Activated T-cell treated with anti-CD3 and anti-CD28 coated beads, Interleukin-2, amount 50 U/mL, for 4 hours (primary cell): ENCODE measurements at places on chromosomes 3 and 15.

- DNase-seq: no peak
Measured at GRCh38 chr3:195086341-195086740, 184.6 kb downstream of the XXYLT1 start.

DNA sequence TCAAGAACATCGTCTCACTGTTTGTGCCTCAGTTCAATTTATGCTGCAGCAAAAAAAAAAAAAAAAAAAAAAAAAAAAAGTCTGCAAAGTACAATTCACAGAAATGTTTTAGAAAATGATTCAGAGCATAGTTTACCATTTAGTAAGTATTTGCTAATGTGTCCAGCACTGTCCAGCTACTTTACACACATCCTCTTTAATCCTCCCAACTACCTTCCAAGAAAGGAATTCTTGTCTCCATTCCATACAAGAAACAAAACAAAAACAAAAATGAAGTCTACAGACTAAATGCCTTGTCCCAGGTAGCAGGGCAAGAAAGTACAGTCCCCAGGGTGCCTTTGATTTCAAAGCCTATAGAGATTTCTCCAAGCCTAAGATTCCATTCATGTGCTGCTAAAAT, 38.9 kb upstream of the SNTN start:
- DNase-seq: no peak

DNA sequence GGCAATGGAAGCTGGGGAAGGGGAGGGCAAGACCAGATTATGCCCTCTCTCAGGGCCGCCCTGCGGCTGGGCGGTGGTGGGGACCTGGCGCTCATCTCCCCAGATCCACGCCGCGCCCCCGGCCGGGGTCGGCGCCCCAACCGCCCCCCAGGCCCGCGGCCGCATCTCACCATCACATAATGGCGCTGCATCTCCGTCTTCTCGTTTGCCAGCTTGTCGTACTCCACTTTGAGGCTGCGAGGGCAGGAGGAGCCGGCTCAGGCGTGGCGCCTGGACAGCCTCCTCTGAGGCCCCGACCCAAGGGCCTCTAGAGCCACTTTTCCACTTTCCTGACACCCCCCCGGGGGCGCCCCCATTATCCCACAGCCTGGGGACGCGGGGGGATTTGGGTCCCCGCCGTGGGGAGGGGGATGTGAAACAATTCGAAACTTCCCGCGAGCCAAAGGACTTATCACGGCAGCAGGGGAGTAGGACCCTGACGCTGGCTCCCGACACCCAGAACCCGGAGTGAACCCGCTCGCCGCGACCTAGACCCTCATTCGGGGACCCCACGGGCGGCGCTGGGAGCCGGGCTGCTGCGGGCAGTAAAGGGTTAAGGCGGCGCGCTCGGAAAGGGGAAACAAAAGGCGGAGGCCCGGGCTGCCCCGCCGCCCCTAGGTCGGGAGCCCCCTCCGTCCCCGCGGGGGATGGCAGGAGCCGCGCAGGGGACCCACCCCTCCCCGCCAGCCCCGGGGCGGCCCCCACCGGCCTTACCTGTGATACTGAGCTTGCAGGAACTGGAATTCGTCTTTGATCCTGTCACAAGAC, 2.1 kb downstream of the TLE3 start:
- DNase-seq: peak; percentile 42

DNA sequence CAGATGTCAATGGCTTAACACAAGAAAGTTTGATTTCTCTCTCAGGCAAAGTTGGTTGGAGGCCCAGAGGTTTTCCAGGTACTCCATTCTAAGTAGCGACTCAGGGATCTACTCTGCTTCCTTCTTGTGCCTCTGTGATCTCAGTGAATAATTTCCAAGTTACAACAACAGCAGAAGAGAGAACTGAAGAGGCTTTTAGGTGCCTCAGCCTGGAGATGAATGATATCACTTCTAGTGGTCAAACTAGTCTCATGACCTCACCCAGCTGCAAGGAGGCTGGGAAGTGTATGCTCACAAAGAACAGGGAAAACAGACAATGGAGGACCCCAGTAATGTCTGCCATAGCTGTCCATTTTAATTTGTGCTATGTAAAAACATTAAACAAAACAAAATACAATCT, 4.6 kb upstream of the PRICKLE2 start:
- no peak for DNase-seq

DNA sequence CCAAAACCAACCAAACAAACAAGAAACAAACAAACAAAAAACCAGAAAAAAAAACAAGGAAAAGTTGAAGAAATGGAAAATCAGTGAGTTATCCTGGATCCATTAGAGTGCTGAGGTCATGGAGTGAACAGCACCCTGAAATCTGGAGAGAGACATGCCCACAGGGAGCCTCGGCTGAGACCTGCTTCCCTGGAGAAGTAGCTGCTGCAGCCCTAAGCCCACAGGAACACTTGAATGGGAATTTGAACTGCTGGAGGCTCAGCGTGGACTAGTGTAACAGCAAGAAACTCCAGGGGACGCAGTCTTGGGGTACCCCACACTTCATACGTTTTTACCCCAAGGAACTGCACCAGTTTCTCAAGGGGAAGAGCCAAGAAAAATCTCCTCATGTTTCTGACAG, 144.1 kb upstream of the UBE3A start:
- no peak for DNase-seq

DNA sequence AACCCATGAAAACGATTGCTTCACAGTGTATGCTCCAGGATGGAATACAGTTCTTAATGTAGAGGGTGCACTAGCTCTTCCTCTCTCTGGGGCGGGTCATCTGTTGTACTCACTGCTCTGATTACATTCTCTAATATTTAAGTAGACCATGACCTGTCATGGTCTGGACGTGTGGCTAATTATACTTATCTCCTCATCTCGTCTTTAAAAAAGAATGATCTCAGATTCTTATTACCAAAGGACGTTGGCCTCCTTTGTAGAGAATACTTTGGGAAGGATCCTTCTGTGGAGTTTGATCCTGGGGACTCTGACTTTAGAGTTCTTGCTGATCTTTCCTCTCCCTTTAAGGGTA, 48.4 kb upstream of the TRAK1 start:
- DNase-seq: no peak

- DNase-seq: no peak
Measured at GRCh38 chr3:77799278-77799677, 759.4 kb downstream of the ROBO2 start.
